WTC11 (cell line): ENCODE measurements at places on chromosomes 1 and 21.

GRCh38 chr1:68308034-68308433 lies 75.7 kb upstream of the WLS start:
- no peak overlapping the region for H3K4me3 ChIP-seq
- H3K27me3 ChIP-seq: peaks cover 6% of the 10 kb centered on the region
- no peak overlapping the region for H3K27ac ChIP-seq
- H3K36me3 ChIP-seq: no peaks in the 10 kb centered on the region

DNA sequence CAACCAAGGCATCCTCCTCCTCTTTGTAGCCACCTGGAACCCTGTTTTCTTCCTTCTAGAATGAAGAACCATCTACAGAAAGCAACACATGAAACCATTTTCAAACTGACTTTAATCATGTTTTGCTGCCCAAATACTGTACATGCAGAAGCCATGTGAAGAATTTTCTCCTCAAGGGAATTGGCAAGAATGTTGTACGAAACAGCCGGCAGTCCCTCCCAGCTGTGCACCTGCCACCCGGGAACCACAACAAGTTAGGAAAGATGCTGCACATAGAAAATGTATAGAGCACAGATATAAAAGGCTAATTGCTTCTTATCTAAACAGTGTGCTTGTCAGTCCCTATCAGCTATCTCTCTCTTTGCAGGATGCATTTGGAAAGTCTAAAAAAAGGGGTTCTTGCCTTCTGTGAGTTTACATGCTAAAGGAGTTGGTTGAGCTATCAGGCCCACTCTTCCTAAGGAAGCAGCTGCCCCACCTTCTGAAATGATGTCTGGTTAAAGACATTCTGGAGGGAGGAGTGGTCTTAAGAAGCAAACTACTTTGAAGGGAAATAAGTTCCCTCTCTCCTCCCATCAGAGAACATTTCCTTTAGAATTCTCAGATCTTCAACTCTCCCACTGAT lies 44.8 kb downstream of the RIMS3 start:
- no peak for DNase-seq
- no peaks in the 10 kb centered on the region for H3K4me1 ChIP-seq
- no peaks in the 10 kb centered on the region for H3K27me3 ChIP-seq
- H3K36me3 ChIP-seq: no peaks in the 10 kb centered on the region
- H3K27ac ChIP-seq: no peak overlapping the region

- no peaks in the 10 kb centered on the region for H3K27me3 ChIP-seq
- H3K4me3 ChIP-seq: no peak overlapping the region
- H3K27ac ChIP-seq: no peak overlapping the region
- no peaks in the 10 kb centered on the region for H3K4me1 ChIP-seq
Observed at GRCh38 chr1:32100359-32100758, 7.5 kb upstream of the KPNA6 start.

DNA sequence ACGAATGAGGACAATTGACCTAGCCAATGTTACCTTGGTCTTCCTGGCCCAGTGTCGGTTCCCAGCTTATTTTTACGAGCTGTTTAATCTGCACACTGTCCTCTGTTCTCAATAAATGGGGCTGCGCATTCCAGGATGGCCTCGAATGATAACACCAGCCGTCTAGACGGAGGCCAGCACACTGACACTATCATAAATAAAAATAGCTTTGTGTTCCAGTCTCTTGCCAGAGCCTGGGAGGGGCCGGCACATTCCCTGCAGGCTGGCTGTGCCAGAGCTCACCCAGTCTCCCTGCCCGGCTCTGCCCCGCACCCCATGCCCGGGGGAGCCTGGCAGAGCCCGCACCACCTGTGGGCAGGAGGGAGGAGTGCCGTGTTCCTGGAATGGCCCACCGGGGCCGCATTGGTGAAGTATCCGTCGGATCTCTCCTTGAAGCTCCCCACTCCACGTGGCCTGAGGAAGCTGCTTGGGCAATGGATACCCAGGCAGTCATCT lies 92.1 kb downstream of the SPSB1 start:
- H3K4me1 ChIP-seq: no peaks in the 10 kb centered on the region
- DNase-seq: no peak
- H3K36me3 ChIP-seq: no peaks in the 10 kb centered on the region
- H3K27me3 ChIP-seq: no peaks in the 10 kb centered on the region
- H3K4me3 ChIP-seq: no peak overlapping the region
- no peak overlapping the region for H3K27ac ChIP-seq
